ENCODE measurements at places on chromosomes 1 and 21.

DNA sequence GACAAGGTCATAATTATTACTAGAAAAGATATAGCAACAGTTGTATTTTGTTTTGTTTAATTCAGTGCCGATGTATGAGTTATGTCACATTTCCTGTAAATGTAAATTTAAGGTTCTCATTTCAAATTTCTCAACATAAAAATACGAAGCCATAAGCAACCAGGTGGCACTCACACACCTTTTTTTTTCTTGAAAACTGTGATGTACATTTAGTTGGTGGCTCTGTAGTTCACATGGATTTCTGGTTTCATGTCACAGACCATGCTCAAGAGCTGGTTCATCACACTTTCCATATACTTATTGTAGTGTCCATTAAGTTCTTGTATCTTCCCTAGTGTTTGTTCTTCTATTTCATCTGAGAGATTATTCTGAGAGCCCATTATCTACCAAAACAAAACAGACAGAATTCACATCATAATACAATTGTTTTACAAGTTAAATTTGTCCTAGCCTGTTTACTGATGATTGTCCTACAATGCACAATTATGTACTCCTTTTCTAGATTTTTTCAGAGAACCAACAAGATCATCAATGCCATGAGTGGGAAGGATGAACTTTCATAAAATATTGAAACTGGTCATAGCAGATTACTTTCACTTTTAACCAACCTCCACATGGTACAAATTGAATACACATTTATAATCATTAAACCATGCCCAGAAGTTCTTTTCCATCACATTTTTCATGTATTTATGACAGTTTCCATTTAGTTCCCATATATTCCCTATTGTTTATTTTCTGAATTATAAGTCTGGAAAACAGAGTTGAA, 17.1 kb downstream of the ATP6V1G3 start:
- DNase-seq, result no peak

DNA sequence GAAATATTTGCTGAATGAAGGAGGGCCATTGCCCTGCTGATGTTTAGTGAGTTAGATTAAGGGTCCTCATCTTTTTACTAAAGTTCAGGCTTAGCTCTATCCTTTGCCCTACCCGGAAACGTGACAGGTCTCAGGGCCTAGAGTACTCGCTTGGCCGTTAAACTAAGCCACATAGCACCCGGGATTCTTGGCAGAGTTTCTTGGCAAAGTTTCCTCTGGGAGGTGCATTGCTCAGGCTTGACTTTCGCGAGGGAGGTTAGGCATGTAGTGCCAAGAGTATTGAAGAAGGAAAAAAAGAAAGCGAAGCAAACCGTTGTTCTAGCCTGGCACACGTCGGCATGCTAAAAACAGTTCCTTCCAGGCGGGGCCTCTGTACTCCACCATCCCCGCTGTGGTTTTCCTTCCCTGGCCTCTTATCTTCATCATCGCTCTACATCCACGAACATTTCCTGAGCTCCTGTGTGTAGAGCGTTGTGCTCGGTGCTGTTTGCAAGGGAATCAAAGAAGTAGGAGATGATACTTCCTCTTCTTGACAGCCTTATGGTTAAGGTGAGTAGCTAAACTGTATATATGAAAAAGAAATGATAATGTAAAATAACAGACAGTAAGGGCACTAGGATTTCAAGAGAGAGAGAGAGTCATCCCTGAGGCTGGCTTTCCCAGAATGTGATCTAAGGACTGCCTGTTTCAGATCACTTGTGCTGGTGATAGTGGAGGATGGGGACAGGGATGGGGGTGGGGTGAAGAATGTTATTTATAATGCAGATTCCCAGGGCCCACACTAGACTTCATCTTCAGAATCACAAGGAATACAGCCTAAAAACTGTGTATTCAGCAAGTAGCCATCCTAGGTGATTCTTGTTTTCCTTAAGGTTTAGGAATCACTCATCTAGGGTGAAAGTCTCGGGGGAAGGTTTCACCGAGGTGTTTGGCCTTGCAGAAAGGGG, 18.8 kb downstream of the RNF220 start:
- no peak for DNase-seq

DNA sequence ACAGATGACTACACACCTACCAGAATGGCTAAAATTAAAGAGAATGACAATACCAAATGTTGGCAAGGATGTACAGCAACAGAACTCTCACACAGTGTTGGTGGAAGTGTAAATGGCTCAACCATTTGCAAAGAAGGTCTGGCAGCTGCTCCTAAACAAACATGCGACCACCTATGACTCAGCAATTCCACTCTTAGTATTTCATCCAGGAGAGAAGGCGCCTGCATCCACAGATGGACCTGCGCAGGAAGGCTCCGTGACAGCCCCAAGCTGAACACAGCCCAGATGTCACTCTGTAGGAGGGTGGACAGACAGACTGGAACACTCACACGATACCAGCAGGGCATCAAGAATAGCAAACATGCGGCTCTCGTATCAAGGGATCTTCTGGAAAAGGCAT, 6.7 kb downstream of the PTTG1IP start:
- no peak for DNase-seq

GRCh38 chr1:175802407-175803123, 59.2 kb upstream of the TNR start:
- no peak for DNase-seq

DNA sequence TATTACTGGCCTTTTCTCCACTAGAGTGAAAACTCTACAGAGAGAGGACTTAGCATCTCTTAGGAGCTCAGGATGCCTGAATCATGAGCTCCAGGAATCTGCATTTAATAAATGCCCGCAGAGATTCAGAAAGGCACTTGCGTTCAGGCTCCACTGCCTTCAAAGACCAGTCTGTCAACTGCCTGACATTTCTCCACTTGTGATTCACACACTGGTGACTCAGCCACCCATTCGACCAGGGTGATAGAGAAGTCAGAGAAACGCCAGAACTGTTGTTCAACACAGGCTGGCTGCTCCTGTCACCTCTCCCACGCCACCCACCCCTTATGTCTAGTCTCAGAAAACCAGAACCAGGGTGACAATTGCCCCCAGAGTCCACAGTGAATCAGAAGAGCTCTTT, 26.9 kb upstream of the LBR start:
- DNase-seq, result no peak

DNA sequence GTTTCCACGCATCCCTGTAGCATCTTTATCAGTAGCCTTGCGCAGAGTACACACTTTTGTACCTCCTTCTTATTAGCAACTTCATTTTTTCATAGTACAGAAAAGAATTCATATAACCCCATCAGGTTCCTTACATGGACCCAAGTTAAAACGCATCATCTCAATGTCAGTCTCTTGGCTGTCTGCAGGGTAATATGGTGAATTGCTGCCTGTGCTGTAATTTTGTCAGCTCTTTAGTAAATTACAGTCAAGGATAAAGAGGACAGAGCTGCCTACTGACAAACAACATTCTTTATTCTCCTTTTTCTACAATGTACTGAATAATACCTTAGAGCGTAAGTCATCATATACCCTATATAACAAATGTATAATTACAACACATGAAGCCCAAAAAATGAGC, 222.5 kb downstream of the MRPL39 start:
- no peak for DNase-seq

DNA sequence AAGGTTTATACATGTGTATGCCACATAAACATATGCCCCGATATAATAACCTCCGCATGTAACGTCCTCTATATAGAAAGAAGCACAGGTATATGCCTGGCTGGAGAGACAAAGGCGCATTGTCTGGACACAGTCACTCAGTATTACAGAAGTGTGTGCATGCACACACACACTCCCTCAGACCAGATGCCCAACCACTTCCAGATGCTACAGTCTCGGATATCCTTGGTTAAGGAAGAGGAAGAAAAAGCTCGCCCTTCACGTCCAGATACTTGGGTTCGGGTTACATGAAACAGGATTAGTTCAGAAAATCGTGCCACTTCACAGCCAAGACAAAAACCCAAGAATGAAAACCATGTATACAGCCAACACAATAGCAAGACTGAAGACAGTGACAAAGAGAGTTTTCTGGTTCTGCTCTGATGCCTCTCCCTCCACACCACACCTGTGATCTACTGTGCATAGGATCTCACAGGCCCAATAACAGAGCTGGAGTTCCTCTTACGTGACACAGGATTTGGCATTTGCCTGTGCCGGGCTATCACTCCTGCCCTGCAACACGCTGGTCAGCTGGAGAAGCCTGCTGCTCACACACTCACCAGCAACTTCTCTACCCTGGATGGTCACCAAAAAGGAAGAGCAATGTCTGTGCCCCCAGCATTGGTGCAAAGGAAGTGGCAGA, 75.0 kb downstream of the SSBP3 start:
- no peak for DNase-seq

DNA sequence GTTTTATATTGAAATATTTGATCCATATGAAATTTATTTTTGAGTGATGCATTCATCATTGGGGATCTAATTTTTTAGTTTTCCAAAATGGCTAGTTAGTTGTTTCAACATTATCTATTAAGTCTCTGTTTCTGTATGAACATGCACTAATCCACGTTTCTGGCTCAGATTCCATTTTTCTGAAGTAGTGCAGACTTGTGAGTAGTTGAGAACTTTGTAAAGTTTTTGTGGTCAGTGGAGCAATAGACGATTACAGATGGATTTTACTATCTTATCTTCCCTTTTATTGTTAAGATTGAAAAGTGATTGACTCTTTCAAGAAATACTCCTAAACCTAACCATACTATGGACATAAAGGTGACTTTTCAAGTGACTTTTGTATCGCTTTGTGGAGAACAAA, 16.7 kb downstream of the SOAT1 start:
- no peak for DNase-seq

DNA sequence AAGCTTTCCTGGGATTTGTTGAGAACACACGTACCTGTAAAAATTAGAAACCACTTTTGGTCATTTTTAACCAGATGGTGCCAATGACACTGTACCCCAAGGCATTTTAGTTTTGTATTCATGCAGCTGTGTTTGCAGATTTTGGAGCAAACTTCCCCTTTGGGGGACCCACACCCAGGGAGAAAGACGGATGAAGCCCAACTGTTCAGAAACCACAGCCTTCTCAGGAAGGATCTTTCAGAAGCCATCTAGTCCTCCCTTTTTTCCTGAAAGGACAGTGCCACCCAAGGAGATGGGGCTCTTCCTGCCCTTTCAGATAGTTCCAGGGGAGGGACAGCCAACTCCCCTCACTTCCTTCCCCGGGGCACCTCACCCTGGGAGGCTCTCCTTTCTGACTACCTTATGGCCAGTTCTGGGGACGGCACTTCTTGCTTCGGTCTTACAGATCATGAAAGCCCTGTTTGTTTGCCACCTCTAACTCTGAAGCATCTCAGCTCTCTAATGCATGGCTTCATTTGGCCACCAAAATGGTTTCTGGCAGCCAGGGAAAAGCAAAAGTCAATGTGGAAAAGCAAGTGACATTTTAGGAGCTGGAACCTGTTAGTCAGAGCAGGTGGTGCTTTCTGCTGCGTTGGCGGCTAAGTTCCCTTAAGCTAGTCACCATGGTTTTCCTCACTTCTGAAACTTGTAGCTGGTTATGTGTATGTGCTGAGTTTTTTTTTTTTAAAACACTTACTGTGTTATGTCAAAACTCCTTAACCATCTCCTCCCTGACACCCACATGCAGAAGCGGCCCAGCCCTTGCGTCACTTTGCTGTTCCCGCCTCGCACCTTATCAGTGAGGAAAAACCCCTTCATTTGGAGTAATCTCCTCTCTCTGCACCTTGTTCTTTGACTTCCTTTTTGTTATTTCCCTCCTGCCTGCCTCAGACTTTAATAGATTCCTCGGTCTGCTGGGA, 10.1 kb downstream of the TMCC2 start:
- DNase-seq, result peak; percentile 58

- no peak for DNase-seq
Observed at GRCh38 chr1:205455581-205456382, at the start of gene BLACAT1. Gene BLACAT1 (minus strand): TSS chr1:205456045.

DNA sequence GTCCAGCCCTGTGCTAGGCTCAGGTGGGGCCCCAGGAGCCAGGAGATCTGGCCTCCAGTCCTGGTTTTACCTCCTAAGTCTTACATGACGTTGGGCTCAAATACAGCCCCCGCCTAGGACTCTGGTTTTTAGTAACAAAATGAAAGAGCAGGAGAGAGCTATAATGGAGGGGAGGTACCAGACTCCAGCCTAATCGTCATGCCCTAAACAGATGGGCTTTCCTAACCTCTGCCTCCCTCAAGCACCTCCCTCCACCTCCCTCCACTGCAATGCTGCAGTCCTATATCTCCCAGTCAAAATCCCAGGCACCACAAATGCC, 28.6 kb downstream of the TTC39A start:
- peak; percentile 53 for DNase-seq

GRCh38 chr1:151584278-151584677, 27.6 kb upstream of the SNX27 start:
- DNase-seq, result no peak

All from GM13977 (cell line).